Right ventricle myocardium superior (tissue), 1 donor: ENCODE measurements at places on chromosomes 7 and 10. TPM values are rescaled to one million over a fixed set of nuclear protein-coding genes. Genes with fewer than 3 reads are reported as not detected.

Gene PAX4
- total RNA-seq, result not detected

GRCh38 chr10:69703256-69703655 is 73.2 kb downstream of the FAM241B start:
- DNase-seq, result no peak

GRCh38 chr10:35367982-35368381 is 31.7 kb downstream of the CCNY start:
- no peak for DNase-seq

GRCh38 chr7:82284936-82285519 is 158.5 kb downstream of the CACNA2D1 start:
- DNase-seq, result no peak

- no peak for DNase-seq
Measured at GRCh38 chr10:91511549-91512330, 101.6 kb downstream of the HECTD2 start.
